ENCODE measurements at places on chromosomes 16 and 17. TPM values are rescaled to one million over a fixed set of nuclear protein-coding genes. Genes with fewer than 3 reads are reported as not detected.

PIRT gene
- not detected for total RNA-seq

TUFM gene
- 161 TPM for total RNA-seq

METTL9 gene
- total RNA-seq = 147 TPM

SP6 gene
- 1.00 TPM for total RNA-seq

LYZL6 gene
- not detected for total RNA-seq

MMP28 gene
- total RNA-seq = not detected

VAT1L gene
- total RNA-seq = not detected

ABI3 gene
- total RNA-seq = not detected

SLC6A2 gene
- not detected for total RNA-seq

SLC16A13 gene
- total RNA-seq = 2.7 TPM

KRTAP9-8 gene
- not detected for total RNA-seq

RNF112 gene
- total RNA-seq = 0.87 TPM

ITPRIPL2 gene
- total RNA-seq = 39.5 TPM

SDF2 gene
- 94.4 TPM for total RNA-seq

ABCC11 gene
- 0.15 TPM for total RNA-seq

EVPLL gene
- total RNA-seq = not detected

CLDN6 gene
- total RNA-seq = 0.18 TPM

TMUB2 gene
- total RNA-seq = 37.7 TPM

TPSG1 gene
- not detected for total RNA-seq

ALDH3A1 gene
- not detected for total RNA-seq

SLFN13 gene
- total RNA-seq = 7.7 TPM

GPR179 gene
- total RNA-seq = not detected

EME1 gene
- total RNA-seq = 6.0 TPM
